T1000 (cell line): ENCODE measurements at places on chromosomes 7 and 10.

GRCh38 chr10:95289921-95290421 is 832 bp downstream of the PDLIM1 start:
- no peak for DNase-seq

DNA sequence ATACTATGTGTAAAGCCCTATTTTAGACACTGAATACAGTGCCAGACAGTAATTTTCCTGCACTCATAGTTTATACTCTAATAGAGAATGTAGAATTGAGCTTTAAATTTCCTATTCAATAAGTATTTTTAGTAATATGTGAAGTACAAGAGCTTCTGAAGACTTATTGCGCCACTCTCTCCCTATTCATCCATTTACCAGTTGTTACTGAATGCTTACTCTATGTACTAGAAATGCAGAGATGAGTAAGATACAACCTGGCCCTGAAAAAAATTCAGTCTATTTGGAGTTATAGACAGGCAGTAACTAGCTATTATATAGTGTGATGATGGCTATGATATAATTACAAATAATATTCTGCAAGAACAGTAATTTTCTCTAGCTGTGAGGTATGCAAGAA is 98.8 kb downstream of the ADK start:
- DNase-seq = no peak

DNA sequence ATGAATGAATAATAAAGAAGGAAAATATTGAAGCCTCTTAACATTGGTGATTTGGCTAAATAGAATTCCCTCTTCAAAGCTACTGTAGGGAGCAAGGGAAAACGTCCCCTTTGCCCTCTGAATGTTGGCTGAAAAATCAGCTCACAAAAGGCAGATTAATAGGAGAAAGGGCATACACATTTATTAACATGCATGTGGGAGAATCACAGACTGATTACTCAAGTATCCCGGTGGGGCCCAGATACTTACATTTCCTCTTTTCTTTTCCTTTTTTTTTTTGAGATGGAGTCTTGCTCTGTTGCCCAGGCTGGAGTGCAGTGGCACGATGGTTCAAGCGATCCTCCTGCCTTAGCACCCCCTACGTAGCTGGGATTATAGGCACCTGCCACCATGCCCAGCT is 68.5 kb downstream of the HK1 start:
- DNase-seq = no peak

DNA sequence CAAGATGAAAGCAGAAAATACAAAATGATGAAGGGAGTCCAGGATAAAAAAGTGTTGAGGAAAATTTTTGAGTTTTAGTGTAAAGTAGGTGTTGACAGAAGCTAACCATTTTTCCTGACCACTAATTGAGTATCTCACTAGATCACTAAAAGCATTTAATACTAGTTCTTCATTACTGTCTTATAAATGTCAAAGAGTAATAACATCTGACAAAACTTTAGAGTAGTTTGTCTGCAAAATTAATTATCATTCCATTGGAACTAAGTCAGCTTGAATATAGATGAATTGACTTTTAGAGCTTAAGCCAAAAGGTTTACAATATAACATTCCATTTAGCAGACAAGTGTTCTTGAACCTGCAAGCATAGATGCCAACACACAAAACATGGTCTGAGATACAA is 232.9 kb downstream of the FOXP2 start:
- no peak for DNase-seq

DNA sequence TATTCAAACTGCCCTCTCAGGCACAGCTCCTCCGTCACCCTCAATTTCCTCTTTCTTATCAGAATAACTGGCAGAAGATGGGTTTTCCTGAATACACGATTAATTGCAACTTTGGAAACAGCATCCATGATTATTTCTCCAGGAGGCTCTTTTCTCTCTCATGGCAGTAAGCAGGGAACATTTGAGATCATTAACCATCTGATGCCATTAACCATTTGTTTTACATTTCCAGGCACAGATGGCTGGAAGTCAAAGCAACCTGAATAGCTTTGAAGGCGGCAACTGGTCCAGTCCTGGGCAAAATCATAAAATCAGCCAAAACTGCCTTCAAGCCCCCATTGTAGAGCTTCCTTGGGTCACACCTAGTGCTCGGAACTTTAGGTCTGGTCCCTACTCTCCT is 289.5 kb upstream of the AOAH start:
- DNase-seq = no peak

GRCh38 chr7:80883154-80884025 is 35.5 kb downstream of the SEMA3C start:
- DNase-seq = peak; percentile 65

DNA sequence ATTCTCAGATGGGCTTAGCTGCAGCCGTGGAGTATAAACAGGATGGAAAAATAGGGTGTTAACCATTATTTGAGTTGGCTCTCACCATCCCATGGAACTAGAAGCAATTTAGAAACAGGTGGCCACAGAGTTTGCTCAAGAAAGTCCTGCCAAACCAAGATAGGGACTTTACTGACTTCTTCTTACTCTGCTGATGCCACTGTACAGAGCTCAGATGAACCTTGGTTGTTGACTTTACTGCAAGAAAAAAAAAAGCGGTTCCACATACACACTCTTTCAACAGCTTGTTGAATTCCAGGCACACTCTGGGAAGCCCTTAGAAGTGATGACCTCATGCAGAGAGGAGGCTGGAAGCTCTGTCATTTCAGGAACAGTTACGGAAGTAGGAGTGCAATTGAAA is 753.4 kb downstream of the NRG3 start:
- DNase-seq = no peak

DNA sequence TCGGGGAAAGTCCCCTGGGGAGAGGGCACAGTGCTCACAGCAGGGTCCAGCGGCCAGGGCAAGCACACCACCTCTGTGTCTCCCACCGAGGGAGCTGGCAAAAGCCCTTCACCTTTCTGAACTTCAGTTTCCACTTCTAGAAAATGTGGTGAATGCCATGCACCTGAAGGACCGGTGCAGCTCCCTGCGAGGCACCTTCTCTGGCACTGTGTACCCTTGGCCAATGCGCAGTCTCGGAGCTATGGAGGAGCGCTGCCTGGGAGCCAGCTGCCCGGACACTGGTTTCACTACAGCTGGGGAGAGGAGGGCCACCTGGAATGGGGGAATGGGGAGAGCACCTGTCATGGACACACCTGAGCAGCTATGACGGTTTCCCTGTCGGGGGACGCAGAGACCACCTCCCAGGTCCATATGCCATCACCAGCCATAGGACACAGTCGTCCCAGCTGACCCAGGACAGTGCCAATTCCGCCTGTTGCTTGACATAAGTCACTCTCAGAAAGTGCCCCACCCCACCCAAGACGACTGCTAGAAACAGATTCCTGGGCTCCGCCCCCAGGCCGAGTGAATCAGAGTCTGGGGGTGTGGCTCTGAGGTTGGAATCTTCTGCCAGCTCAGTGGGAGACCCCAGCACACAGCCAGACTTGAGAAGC is 16.8 kb downstream of the RASGEF1A start:
- no peak for DNase-seq

DNA sequence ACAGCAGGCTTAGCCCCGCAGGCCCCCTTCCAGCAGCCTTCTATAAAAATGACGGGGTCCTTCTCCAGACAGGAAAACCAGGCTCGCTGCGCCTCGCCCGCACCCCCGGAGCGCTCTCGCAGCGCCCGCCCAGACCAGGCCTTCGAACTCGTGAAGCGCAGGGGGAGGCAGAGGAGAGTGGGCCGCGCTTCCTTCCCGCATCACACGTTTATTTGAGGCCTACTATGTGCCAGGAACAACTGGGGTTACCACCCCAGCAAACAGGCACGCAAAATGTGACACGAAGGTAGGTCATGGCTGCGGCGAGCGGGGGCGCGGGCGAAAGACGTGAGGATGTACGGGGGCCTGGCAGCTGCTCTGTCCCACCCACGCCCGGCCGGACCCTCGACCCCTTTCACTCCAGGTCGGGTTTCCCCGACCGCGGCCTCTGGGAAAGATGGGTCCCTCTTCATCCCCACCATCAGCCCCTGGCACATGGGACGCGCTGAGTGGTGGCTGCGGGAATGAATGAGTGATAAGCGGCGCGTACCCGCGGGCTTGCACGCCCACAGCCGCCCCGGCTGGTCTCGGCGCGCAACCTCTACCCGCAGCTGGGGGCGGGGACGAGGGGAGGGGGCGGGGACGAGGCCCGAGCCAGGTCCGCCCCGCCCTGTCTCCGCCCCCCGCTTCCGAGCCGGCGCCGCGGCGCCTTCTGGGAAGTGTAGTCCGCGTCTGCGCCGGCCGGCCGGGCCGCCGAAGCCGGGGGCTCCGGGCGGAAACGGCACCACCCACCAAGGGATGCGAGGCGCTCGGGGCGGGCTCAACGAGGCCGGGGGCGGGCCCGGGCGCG is 59.1 kb downstream of the ZNF467 start:
- DNase-seq = peak; percentile 78

DNA sequence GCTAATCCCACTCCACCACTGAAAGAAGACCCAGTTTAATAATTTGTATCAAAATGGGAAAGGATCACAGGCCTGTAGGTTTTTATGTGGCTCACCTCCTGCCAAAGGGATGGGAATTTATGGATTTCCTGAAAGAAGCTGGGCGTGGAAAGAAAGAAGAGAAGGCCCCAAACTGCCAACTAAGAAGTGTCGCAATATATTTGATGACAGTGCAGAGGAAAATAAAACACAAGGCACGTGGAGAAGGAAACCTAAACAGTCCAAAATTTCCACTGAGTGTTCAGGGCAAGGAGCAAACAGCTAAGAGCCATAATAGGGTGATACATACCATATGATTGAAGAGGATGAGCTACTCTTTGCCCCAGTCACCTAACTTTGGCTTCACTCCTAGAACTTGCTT is 667.2 kb downstream of the GATA3 start:
- no peak for DNase-seq

GRCh38 chr7:128389085-128389617 is 20.6 kb downstream of the IMPDH1 start:
- DNase-seq = no peak

DNA sequence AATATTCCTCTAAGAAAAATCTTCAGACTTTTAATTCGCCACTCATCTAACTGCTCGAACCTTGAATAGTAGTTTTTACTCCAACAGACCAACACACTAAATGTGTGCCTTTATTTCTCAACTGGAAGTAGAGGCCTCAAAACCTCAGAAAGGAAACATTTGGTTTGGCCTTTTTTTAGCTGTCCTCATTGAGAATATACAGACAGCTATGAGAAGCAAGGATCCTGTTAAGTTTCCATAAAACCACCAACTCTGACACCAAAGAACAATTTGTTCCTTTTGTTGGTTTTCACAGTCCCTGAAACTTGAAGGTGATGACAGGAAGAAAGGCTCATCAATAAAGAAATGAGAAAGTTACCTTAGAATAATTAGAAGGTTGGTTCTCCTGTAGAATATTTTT is 199.2 kb upstream of the MEOX2 start:
- DNase-seq = no peak

DNA sequence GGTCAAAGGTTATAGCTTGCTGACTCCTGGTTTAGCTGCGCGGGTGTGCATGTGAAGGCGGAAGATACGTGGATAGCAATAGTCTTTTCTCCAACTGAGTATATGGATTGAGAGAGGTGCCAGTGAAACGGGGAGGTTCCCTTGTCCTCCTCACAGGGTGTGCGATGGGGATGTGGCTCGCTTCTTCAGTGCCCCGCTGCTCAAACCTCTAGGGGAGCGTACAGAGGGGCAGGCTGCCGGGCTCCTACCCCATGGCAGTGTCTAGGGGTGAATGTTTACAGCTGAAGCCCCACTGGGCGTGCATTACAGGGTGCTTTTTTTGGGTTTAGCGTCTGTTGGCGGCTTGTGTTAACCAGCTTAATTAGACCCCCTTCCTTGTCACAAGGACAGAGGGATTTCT is 438.5 kb downstream of the CCSER2 start:
- DNase-seq = no peak

DNA sequence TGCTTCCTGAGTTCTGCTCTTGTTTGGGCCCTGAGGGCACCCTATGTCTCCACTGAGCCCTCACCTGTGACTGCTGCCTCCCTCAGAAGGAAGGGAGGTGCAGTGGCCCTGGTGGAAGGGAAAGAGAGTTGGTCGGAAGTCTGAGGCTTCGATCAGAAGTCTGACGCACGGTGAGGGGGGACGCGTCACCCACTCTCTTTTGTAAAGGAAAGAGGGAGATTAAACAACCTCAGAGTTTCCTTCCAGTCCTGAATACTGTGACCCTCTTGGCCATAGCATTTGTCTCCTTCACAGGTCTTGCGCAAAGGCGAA is 31.4 kb upstream of the TRIM8 start:
- DNase-seq = no peak

DNA sequence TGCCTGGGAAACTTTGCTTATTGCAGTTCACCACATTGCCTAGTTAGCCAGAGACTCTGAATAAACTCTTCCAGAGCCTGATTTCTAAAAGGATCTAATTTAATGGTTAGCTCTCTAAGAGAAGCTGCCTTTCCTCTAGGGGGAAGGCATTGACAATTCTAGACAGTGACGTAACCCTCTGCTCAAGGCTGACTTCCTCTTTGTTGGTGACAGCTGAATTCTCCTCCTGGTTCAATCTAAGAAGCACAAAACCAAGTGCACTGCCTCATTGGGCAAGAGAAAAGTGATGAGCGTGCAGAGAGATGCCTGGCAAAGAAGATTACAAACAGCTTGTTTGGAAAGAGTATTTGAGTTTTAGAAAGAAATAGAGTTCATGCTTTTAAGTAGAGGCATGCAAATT is 102.7 kb downstream of the MACC1 start:
- DNase-seq = no peak

DNA sequence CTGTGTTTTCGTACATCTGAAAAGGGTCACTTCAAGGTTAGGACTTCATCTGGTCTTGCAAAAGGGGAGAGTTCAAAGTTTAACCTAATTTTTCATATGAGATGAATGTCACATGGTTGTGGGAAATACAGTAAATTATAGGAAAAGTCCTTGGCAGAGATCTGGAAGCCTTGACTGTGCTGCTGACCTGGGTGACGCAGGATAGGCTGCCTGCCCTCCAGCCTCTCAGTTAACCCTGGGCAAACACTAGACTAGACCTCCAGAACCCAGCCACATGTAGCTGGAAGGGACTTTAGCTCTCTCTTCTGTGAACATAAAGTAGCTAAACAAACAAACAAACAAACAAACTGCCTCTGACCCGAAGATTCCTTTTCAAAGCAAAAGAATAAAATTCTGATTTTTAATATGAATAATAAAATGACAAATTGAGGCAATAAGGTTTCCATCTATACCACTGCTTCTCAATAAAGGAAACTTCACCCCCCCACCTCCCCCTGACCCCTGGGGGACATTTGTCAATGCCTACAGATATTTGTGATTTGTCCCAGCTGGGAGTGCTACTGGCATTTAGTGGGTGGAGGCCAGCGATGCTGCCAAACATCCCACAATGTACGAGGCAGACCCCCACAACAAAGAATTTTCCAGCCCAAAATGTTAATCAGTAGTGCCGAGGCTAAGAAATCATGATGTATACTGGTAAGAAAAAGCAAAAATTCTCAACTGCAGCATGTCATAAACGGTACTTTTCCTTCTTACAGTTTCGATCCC is 75.2 kb upstream of the PRR15 start:
- no peak for DNase-seq

DNA sequence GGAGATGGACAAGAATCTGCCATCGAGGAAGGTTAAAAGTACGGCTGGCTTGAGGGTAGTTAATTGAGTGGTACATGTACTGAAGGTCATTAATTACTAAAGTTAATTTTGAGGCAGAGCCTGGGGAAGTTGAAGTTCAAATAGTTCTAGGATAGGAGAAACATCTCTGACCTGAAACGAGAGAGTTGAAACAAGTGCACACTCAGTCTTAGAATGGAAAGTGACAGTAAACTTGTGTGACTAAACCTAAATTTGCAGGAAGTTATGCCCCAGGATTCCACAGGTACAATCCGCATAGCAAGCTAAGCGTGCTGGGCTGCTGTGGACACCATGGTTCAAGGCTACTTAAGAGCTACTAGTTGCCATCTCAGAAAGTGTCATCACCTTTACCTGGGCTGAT is 209.9 kb downstream of the CHCHD3 start:
- no peak for DNase-seq
